Nasal cavity respiratory epithelium epithelial cell of viscerocranial mucosa (primary cell): ENCODE measurements at places on chromosomes 7 and 10. TPM values are rescaled to one million over a fixed set of nuclear protein-coding genes. Genes with fewer than 3 reads are reported as not detected.

The METTL2B gene
- total RNA-seq: 33.8 and 45.3 TPM in 2 replicates

The EIF5AL1 gene
- total RNA-seq: 0.28 and 0.34 TPM in 2 replicates

The COL26A1 gene
- not detected in 2 replicates for total RNA-seq

The GLCCI1 gene
- total RNA-seq: 2.7 and 7.1 TPM in 2 replicates

The RNF148 gene
- under 0.01 and 0.21 TPM in 2 replicates for total RNA-seq

The PPIF gene
- 44.8 and 91.1 TPM in 2 replicates for total RNA-seq
